ENCODE measurements at places on chromosomes 1 and 21.

DNA sequence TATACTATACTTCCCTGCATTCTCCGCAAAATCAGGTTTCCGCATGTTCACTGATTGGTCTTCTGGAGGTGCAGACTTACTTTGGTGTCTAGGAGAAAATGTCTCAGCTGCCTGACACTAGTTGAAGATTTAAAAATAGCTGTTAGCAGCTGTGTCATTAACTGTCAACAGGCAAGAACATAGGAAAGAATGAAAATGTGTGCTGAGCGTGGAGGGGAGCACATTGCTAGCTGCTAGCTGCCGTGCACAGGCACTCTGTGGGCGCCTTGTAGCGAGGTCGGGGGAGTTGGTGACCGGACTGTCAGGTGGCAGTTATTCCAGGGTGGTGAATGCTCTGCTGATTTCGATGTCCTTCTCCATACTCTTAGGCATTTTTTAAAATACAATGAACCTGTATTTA, 5.2 kb downstream of the FAAH start:
- no peak for DNase-seq

DNA sequence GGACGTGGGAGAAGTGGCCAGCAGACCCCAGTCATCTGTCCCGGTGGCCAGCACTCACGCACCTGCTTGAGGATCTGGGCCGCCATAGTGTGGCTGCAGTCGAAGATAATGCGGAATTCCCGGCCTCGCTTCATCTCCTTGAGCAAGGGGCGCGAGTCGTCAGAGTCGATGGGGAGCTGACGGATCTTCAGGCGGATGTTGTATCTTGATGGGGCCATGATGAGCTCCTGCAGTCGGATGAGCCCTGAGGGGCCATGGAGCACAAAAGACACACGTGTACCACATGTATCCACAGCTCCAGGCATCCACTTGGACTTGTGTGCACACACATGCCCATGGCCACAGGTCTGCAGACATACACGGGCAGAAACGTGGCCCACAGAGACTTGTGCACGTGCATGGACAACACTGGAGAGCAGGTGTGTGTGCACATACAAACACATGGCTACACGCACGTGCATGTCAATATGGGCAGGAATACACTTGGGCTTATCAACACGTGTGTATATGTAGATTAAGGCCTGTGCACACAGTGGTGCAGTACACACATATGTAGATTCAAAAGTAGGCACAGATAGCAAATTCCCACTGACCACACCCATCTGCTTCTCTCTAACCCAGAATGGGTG, 162.1 kb downstream of the GRIK3 start:
- DNase-seq = no peak

- no peak for DNase-seq
Observed at GRCh38 chr21:29523646-29524045, 224.9 kb downstream of the BACH1 start.

- no peak for DNase-seq
Observed at GRCh38 chr1:180489313-180489712, 13.1 kb downstream of the ACBD6 start.

GRCh38 chr1:40185951-40186864, 25.0 kb downstream of the RLF start:
- no peak for DNase-seq

DNA sequence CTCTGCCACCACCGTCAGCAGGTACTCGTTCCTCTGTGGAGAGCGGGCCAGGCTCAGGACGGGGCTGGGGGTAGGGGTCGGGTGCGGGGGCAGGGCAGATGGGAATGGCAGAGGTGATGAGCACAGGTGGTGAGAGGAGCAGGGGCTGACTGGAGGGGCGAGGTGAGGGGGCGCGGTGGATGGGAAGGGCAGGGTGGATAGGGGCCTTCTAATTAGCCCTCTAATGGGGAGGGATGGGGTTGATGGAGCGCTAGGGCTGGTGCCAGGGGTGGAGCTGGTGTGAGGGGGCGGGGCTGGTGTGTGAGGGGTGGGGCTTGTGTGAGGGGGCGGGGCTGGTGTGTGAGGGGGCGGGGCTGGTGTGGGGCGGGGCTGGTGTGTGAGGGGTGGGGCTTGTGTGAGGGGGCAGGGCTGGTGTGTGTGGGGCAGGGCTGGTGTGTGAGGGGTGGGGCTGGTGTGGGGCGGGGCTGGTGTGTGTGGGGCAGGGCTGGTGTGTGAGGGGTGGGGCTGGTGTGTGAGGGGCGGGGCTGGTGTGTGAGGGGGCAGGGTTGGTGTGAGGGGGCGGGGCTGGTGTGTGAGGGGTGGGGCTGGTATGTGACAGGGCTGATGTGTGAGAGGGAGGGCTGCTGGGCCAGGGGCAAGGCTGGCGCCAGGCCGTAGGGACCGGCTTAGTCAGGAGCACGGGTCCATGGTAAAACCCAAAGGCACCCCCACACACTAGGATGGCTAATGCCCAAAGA, 5.9 kb downstream of the KRTAP10-1 start:
- no peak for DNase-seq

DNA sequence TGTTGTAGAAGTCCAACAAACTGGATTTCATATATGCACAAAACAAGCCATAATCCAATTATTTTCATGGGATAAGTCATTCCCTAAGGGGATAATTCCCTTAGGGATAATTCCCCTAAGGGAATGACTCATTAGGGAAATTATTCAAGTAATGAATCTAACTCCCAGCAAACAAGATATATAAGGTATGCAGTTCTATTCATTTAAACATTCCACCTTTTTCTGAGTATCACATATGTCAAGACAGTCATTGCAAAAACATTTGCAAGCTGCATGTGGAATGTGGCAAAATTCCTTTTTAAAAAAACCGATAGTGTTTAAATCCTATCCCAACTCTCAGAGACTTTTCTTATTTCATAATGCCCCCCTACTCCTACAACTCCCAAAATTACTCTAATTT, 131.2 kb downstream of the AKT3 start:
- DNase-seq = no peak

DNA sequence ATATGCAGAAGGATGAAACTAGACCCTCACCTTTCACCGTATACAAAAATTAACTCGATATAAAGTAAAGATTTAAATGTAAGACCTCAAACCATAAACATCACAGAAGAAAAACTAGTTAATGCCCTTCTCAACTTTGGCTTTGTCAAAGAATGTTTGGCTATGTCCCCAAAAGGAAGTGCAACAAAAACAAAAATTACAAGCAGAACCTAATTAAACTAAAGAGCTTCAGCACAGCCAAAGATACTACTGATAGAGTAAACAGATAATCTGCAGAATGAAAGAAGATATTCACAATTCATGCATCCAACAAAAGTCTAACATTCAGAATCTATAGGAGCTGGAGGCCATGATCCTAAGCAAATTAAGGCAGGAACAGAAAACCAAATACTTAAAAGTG, 824.6 kb upstream of the NEGR1 start:
- DNase-seq = no peak

DNA sequence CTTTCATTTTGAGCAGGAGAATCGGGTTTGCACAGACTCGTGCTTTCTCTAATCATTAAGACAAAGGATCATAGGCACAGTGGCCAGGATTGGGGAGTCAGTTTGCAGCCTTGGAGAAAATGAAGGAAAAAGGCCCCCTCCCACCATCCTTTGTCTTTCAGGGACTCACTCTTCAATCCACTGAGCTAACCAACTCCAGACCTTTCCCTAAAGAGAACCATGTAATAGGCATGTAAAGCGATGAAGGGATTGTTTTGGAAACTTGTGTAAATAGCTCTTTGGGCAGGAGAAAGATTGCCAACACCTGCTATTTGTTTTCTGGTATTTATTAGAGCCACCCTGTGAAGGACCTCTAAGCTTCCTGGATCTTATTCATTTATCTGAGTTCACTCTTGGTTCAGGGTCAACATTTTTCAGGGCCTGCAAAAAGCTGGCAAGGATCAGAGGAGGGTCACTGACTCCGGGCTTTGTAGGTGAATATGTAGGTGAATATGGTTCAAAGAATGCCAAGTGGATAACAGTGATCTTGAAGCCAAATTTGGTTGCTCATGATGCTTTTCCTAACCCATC, 192.6 kb upstream of the FGGY start:
- DNase-seq = no peak

DNA sequence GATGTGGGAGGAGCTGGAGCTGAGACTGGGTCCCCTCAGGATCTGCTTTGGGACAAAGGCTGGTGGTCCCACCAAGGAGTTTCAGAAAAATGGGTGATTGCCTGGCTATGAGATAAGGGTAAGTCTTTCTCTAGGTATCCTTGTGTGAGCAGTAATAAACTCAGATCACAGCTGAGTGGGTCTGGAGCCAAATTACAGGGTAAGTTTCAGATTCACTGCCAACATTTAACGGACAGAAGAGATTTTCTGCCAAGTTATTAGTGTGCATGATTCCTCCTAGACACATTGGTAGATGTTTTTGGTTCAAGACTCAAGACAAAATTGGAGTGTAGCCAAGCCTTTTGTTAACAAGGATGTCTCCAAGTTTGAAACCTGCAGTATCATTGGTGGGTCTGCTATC, 7.5 kb downstream of the CD1B start:
- DNase-seq = no peak

GRCh38 chr1:1250786-1251284, 4.3 kb upstream of the C1QTNF12 start:
- DNase-seq = no peak

DNA sequence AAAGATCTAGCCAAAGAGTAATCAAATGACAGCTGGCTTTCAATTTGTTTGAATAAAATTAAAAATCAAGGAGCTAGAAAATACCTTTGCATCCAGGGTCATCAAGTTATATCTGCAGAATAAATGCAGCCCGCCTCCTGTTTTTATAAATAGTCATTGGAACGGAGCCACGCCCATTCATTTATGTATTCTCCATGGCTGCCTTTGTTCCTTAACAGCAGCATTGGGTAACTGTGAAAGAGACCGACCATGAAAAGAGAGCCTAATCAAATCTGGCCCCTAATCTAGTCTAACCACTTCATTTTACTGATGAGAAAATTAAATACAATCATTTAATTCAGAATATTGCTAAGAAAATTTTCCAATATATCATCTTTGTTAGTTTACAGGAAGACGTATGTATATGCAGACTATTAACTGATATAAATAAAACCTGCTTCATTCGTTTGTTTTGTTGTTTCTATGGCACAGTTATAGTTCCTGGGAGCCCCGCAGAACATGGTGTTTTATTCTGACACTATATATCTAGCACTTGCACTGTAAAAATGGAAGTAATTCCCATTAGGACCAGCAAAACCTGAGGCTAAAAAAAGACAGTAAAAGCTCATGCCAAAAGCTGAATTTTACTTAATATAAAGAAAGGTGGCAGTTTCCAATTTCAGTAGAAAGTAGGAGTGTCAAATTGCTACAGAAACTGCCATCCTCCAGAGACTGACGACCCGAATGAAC, 111.8 kb upstream of the PALMD start:
- no peak for DNase-seq

DNA sequence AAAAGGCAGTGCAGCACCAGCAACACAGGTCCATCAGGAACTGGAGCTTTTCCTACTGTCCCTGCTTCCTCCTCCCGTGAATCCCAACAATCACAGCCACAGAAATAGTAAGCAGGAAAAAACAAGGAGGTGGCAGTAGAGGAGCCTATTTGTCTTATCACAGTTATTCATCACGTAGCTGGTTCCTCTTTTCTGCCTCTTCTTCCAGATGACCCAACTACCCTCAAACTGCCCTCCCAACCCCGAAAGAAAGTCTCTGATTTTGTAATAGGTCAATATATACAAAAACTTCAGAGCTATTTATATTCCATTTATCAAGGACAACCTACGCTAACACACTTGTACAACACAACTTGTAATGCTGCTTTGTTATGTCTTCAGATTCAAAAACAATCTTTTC, 21.4 kb downstream of the GNB1 start:
- DNase-seq = no peak

- DNase-seq = no peak
Observed at GRCh38 chr1:75742047-75742625, 17.6 kb downstream of the ACADM start.

DNA sequence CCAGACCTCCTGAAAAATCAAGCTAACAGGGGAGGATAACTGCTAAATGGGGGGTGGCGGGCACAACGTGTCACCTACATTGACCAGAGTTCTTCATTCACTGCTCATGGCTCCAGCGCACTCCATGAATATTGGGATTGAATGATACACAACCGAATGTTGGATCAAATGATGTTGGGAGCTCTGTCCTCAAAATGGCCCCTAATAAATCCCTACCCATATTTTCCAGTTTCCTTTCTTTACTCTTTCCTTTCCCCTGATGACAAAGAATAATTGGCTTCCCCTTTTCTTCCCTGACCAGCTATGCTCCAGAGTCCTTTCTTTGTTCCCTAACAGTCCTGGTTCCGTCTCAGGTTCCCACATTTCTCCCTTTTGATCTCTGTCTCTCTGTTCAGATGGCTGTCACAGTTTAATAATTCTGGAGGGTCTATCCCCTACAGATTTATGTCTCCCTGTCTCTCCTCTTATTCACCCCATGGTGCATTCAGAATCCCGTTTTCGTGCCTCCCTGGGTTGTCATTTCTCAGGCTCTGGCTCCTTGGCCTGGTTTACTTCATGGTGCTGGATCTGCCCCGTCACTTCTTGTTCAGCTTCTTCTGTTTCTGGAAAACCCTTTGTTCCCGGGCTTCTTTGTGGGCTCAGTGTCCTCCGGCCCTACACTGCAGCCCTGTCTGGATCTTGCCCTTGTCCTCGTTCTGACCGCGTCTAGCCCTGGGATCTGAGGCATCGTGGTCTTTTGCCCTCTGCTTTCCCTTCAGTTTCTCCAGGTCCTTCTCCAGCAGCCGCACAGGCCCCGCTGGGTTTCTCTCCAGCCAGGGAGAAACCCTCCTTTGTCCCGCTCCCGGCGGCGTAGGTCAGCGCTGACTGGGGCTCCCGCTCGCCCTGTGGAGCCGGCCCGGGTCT, 78.3 kb downstream of the NDUFS5 start:
- no peak for DNase-seq

- DNase-seq = no peak
Observed at GRCh38 chr1:201597551-201598230, 58.8 kb downstream of the NAV1 start.

DNA sequence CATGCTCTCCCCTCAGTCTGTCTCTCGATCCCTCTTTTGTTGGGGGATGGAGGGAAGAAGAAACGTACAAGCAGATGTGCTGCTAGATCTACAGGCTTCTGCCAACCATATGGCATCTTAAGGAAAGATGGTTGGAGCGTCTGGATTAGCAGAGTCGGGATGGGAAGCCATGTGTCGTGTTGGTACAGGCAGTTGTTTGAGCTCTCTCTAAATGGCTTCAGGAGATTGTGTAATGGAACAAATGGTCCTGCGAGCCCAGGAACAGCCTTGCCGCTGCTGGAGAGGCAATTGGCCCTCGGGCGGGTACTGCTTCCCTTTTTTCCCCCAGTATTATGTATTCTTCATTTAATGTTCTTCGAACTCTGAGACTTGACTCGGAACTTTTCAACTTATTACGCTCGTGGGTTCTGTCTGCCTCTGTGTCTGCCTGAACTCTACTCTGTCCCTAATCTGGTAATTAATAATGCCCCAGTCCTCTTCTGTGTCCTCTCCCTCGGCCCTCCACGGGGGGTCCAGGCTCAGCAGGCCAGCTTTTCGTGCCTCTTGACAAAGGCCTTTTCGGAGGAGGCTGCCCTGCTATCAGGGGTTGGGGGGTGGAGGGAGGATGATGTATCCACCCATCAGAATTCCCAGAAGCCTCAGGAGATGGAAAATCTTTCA, 215.3 kb downstream of the SDCCAG8 start:
- DNase-seq = no peak

- no peak for DNase-seq
Observed at GRCh38 chr1:168121401-168122011, 15.2 kb downstream of the GPR161 start.

GRCh38 chr1:93593854-93594602, 87.6 kb downstream of the BCAR3 start:
- no peak for DNase-seq

GRCh38 chr21:27040738-27041469, 74.0 kb upstream of the ADAMTS5 start:
- DNase-seq = no peak

GRCh38 chr1:212203630-212204029, 81.6 kb upstream of the PPP2R5A start:
- DNase-seq = no peak

Measured in T-helper 2 cell (primary cell).